ENCODE measurements at places on chromosomes 7 and 10. TPM values are rescaled to one million over a fixed set of nuclear protein-coding genes. Genes with fewer than 3 reads are reported as not detected.

DNA sequence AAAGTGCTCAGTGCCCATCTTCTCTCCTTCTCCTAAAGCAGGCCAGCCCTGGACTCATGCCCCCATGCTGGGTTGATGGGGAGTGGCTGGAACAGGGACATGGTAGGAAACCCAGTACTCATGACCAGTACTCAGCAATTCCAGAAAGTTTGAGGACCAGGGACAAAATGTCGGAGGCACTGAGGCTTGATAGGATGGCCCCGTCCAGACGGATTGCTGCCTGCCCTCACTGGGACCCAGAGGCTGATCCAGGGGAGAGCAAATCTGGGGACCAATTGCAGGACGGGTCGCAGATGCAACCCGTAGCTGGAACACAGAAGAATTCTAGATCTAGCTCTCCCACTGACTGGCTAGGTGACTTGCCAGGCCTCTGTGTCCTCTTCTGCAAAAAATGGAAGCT lies 5.1 kb downstream of the ZCCHC24 start:
- no peak for DNase-seq

- no peak for DNase-seq
Observed at GRCh38 chr7:1986366-1987083, 246.2 kb downstream of the MAD1L1 start.

- DNase-seq, result no peak
Observed at GRCh38 chr7:29547421-29547820, 16.2 kb upstream of the PRR15 start.

The CRTAC1 gene
- total RNA-seq, result 23.0 TPM

Data from sciatic nerve (tissue), 2 donors.